ENCODE measurements at places on chromosomes 2 and 18.

- DNase-seq = peak; percentile 19
Observed at GRCh38 chr2:121596221-121597080, 52.8 kb downstream of the CLASP1 start.

GRCh38 chr2:144117086-144117485 lies 402.8 kb downstream of the ZEB2 start:
- no peak for DNase-seq

DNA sequence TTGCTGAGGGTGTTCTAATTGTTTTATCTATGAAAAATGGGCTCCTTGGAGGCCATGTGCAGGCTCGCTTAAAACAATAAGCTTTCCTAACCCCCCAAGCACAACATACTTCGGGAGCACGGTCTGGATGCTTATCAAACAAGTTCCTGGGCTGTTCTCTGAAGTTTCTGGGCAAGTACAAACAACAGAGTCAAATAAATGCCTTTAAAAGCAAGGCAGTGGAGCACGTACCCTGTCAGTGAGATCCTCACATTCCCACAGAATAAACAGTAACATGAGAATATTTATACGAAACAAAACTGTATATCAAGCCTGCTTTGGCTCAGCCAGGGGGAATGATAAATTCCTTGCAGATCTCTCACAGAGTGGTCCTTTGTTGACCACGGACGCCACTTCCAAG lies 44.8 kb downstream of the FTCDNL1 start:
- DNase-seq = no peak

GRCh38 chr2:5285061-5285460 lies 407.1 kb upstream of the SOX11 start:
- no peak for DNase-seq

GRCh38 chr18:7172611-7173010 lies 55.0 kb upstream of the LAMA1 start:
- DNase-seq = no peak

DNA sequence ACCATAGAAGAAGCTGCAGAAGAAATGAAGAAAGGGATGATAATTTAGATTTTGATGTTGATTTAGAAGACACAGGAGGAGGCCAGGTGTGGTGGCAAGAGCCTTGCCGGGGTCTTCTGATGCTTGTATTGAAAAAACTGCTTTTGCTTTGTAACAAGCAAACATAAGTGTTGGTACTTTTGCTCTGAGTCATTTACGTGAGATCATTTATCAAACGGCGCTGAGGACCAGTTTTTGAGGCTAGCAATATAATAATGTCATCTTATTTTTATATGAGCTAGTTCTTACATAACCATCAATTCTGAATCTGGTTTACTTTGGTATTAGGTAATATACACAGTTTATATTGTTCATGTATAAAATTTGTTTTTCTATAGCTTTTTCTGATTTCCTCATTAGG lies 30.6 kb downstream of the SPTBN1 start:
- no peak for DNase-seq

DNA sequence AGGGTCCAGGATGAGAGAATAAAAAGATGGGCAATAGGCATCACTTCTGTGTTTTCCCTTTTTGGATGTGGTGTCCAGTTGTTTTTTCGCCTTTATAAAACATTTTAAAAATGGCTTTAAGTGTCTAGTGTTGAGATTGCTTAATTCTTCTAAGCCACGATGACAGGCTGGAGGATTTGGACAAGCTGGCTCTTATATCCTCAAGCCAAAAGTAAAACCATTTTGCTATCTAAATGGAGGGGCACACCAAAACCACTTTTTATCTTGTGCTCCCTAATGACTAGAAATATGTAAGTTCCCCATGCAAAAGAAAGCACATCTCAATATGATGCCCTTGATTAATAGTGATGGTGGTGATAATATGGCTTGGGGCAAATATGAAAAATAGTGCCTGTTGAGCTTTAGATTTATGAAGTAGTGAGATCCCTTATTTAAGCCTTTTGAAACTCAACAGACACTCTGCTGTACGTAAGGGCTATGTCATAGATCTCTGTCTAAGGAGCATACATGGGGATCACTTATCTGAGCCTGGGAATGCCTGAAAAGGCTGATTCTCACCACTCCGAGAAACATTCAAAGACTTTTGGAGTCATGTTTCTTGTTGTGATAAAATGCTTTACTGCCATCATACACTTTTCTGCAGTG lies 185.5 kb downstream of the KCNS3 start:
- DNase-seq = no peak

DNA sequence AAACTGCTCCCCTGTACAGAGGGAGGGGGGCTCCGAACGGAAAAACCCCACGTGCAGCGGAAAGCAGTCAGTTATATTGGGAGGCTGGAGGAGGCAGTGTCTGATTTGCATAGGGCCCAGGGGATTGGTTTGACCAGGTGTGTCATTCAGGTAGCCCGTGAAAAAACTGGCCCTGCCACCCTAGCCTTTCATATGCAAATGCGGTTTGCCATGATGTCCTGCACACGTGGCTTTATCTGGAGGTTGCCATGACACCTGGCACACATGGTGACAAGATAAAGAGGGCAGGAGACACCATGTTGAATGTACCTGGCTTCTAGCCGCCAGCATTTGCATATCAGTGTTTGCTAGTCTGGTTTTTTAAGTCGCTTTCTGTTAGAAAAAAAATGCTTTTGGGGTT lies 20.5 kb downstream of the SLC25A52 start:
- no peak for DNase-seq

- no peak for DNase-seq
Observed at GRCh38 chr2:64632835-64633819, 20.6 kb downstream of the SERTAD2 start.

GRCh38 chr2:49003201-49003600 lies 151.1 kb downstream of the FSHR start:
- no peak for DNase-seq

DNA sequence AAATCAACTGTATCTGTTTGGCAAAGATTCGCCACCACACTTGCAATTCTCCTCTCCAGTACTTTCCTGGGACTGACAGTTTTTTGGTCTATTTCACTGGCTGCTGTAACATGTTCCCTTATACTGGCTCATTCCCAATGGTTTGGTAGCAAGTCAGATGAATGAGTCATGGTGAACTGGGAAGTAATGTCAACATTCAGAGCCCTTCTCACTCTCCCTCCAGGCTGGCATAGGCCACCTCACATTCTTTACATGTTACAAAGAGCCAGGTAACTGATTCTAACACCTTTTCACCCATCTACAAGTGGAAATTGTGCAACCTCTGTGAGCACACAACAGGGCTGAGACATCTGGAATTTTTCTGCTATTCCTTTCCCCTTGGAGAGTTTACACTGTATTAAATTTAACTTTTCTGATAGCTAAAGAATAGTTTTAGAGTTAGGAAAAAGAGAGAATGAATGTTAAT lies 111.3 kb upstream of the TLK1 start:
- DNase-seq = no peak

DNA sequence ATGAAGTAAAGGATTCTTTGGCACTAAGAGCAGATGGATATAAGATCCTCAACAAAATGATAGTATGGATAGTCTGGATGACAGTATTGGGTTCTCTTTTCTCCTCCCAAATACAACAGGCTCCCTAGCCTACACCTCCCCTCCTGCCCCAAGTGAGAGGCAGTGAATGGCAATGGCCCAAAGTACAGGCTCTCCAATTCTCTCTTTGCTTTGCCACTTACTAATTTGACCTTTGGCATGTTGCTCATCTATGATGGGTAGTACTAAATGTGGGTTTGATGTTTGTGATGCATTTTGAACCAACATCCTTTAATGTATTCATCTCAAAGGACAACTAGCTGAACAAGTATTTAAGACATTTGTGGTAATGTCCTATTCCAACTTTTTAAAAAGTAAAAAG lies 65.9 kb downstream of the EIF5B start:
- no peak for DNase-seq

DNA sequence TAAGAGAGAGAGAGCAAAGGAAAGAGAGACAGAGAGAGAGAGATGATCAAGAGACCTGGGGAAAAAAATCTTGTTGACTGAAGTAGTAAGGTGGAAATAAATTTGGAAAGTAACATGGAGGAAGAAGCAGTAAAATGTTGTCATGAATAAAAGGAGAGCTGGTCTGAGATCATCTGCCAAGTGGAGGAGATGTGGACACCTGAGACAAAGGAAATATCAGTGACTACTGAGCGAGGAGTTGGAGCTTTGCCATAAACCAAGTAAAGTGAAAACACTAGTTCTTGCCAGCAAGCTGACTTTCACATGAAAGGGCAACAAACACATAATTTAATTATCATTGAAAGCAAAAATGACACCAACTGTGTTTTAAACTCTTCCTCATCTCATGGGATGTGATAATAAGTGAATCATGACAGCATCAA lies 49.0 kb upstream of the DSG1 start:
- no peak for DNase-seq

- DNase-seq = peak; percentile 46
Observed at GRCh38 chr2:181178823-181179412, 198.5 kb downstream of the UBE2E3 start.

DNA sequence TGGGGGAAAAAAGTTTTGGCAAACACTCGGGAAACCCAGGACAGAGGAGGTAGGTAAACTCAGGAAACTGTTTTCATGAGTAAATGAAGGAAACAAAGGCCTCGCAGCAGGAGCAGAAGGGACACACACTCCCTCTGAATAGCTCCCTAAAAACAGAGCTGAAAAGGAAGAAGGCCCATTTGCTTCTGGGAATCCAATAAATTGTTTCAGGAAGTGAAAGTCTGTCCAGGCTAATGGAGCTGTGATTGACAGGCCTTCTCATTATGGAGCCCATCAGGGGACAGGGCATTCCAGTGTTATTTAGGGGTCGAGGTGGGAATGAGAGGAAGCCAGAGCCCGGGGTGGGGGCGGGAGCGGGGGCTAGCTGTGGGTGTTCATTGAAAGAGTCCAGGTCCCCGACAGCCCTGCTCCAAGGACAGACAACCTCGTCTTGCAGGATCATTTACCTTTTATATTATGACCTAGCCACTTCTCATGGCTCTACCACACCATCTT lies 81.2 kb downstream of the GBX2 start:
- DNase-seq = no peak

GRCh38 chr18:48228301-48228715 lies 180.9 kb downstream of the ZBTB7C start:
- no peak for DNase-seq

- peak; percentile 32 for DNase-seq
Observed at GRCh38 chr2:43576981-43577892, 18.6 kb downstream of the THADA start.

DNA sequence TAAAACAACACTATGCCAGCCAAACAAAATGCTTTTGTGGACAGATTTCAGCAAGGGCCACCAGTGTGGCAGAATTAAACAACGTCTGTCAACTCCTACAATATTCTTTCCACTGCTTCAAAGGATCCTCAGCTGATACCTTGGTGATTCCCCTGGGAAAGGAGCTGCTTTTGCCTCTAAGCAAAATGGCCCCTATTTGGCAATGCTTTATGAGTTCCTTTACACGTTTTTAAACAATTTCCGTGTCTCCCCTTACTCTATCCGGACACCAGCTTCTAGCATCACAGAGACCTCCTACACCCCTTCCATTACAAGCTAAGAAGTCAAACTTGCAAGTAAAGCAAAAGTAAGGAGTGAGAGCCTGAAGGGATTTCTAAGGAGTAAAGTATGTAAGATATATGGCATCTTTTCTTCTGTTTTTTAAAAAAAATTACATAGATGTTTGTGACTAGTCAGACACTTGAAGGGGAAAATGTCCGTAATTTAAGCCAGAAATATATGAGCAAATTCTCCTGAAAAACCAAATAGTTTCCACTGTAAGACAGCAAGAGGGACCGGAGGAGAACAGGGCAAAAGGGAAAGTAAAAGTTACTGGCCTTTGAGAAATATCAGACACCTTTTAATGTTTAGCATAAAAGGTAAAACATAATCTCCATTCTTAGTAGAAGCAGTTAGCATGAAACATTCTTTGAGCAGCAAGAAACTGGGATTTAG lies 1.9 kb downstream of the SOS1 start:
- DNase-seq = no peak

GRCh38 chr2:240300840-240301239 lies 134.6 kb upstream of the GPC1 start:
- DNase-seq = no peak

DNA sequence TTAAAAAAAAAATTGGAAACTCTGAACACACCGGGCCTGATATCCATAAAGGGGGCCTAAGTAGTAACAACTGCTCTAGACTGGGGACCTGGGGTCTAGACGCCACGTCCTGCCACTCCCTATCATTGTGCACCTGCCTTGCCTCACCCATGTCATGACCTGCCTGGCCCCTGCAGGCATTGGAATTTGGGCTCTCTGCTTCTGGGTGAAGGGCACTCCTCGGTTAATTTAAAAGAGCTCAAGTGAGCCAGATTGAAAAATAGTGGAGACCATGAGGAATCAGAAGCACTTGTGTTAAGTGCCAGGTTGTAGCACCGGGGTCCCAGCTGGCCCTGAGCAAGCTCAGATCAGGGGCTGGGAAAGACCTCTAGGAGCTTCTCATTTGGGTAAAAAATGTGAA lies 48.1 kb downstream of the SLC4A1AP start:
- DNase-seq = no peak

DNA sequence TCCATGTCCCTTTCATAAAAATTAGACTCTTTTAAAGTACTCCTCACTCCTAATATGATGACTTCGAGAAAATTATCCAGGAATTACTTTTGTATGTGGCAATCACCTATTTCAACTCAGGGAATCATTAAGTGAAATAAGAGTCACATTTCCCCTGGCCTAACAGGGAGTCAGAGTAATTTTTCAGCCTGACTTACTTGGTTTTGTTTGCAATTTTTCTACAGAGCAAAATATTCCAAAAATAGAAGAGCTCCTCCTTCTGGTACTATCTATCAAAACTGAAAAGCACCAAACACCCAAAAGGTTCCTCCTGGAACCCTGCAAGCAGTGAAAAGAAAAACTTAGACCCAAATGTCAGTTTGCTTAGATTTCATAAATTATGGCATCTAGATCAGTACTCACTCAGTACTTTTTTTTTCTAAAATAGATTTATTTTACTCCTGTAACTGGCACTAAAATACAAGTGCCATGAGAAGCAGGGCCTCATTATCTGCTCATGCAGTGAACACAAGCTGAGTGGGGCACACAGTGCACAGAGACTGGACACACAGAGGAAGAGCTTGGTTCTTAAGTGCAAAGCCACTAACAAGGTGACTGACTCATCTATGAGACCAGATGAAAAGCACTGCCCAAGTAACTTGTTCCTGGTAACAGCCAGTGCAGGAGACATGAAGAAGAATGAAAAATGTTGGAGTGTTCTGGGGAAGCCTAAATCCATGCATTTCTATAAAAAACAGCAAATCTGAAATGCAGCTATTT lies 28.7 kb downstream of the ACAA2 start:
- DNase-seq = no peak

DNA sequence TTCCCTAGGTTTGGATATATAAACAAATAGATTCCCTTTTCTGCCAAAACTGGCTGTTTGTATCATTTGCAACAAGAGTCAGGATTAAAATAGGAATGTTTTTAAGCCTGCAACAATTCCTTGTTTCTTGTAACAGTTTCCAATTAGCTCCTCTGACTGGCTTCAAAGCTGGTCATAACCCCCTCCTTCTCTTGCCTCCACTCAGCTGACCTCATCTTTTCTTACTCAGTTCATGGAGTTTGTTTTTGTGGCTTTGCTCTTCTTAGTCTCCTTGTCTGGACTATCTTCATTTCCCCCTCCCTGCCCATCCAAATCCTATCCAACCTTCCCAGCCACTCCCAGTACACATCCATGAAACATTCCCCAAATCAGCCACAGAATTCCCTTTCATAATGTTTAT lies 14.3 kb upstream of the RAPH1 start:
- DNase-seq = no peak

GRCh38 chr2:180743401-180743800 lies 237.0 kb upstream of the UBE2E3 start:
- no peak for DNase-seq
